ENCODE measurements at places on chromosomes 6 and 20.

GRCh38 chr20:48340883-48341281 is 486.9 kb downstream of the PREX1 start:
- DNase-seq, result no peak

- DNase-seq, result no peak
Measured at GRCh38 chr6:125054331-125054730, 92.1 kb downstream of the RNF217 start.

DNA sequence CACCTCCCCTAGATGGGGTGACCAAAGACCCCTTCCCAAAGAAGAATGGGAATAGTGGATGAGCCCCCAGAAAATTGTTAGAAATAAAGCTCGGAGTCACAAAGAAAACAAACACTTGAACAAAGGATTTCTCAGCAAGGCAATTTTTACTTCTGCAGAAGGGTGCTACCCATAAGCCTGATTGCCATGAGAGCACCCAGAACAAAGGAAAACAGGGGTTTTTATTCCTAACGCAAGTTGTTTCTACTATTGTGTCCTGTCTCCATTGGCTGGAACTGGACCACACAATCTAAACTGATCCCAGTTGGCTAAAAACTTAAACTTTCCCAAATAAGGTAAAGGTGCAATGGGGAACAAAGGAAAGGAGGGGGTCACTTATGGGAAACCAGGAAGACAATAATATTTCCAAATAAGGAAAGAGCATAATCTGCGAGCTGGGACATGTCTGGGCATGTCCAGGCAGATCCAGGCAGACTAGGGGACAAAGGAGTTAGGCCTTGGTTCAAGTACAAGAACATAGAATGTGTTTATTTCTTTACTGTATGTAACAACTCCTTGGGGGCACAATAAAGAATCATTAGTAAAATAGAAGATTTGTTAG is 20.0 kb downstream of the HLA-B start:
- peak; percentile 8 for DNase-seq

DNA sequence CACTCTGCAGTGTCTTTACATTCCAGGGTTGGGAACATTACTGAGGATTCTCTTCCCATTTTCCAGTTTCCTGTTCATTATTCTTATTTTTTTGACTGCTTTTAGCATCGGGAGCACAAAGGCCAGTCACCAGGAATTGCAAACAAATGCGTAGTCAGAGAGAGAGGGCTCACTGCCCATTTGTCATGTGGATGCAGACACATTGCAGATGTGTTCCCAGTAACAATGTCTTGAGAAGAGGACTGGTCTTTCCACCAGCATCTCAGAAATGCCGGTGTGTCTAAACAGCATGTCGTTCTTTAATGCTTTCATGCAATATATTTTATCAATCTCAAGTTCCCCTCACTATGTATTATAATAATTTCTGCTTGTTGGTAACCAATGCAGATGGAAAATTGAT is 952 bp upstream of the TAAR6 start:
- DNase-seq, result no peak

Data from iris pigment epithelial cell (primary cell).